ENCODE measurements at places on chromosomes 1 and 21.

DNA sequence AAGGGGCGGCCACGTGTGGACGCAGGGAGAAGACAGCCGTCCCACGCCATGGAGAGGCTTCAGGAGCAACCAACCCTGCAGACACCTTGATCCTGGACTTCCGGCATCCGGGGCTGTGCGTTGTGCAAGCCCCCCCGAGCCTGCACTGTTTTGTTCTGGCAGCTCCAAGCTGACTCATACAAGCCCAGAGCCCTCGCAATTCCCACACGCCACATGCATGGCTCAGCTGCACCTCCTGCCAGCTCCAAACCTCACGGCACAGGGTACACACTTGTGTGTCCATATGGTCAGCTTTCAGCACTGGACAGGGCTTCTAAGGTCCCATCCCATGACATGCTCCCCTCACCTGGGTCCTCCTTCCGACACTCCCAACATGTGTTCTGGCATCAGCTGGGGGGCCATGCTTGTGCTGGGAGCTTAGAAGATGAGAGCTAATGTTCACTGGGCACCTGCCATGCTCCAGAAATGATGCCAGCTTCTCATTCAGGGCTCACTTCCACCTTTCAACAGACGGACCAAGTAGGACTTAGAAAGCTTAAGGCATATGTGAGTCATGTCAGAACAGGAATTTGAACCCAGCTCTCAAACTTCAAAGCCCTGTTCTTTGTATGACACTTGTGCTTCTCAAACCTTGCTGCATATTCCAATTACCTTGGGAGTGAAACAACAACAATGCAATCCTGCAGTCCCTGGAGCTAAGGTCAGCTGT, 137.3 kb downstream of the PGBD5 start:
- no peak for DNase-seq

DNA sequence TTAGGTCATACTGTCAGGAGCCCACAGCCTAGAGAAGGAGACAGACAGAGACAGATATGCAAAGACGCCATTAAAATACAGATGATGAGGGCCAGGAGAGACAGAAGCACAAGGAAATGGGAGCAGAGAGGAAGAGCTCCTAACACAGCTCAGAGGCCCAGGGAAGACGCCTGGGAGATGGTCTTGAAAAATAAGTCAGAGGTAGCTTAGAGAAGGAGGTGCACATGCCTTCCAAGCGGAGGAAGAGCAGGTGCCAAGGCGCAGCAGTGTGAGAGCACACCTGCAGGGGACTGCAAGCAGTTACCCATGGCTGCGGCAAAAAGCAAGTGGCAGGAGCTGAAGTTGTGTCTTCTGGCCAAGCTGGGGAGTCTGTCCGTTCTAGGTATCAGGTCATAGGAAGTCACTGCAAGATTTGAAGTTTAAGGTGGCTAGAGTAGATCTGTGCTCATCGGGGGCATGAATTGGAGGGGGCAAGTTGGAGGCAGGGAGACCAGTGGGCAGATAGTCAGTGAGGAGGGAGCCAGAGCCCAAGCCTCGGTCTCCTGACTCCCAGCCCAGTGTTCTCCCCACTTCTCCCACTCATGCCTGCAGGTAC, 1.3 kb upstream of the TRABD2B start:
- DNase-seq, result no peak

DNA sequence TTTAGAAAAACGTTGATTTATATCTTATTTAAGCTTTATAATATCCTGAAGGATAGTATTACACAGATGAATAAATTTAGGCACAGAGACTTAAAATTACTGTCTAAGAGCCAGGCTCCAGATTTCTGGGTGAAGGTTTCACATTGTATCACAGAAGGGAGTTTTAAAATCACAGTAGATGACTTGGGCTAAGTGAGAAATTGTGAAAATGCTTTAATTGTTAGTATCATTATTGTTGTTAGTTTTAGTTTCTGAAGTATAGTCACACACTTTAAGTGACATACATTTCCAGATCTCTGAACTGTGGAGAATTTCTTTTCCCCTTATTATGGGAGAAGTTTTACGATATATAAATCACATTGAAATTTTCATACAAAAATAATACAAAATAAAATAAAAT, 83.5 kb downstream of the NDUFS5 start:
- DNase-seq, result no peak

DNA sequence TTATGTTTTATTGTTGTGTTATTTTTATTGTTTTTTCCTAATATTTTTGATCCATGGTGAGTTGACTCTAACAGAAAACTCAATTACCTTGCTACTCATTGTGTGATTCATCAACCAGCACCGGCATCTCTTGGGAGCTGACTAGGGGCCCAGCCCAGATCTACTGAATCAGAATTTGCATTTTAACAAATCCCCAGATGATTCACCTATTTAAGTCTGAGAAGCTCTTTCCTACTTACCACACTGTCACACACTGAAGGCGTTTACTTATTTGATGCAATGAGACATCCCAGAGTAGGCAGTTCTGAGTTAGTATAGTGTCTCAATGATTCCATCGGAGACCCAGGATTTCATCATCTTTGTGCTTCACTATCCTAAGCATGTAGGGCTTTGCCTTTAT, 416.6 kb downstream of the RWDD3 start:
- DNase-seq, result no peak

DNA sequence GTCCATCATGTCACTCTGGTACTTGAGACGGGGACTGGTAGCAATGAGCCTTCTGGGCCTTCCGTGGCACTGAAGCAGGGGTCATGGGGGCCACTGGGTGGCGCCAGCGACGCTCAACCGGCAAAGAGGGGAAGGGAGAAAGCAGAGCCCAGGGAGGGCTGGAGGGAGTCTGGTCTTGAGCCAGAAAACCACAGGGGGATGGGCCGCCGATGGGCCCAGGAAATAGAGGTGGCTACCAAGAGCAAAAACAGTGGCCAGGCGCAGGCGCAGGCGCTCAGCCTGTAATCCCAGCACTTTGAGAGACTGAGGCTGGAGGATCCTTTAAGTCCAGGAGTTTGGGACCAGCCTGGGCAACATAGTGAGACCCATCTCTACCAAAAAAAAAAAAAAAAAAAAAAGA, 21.8 kb downstream of the EXOC8 start:
- DNase-seq, result peak; percentile 3

DNA sequence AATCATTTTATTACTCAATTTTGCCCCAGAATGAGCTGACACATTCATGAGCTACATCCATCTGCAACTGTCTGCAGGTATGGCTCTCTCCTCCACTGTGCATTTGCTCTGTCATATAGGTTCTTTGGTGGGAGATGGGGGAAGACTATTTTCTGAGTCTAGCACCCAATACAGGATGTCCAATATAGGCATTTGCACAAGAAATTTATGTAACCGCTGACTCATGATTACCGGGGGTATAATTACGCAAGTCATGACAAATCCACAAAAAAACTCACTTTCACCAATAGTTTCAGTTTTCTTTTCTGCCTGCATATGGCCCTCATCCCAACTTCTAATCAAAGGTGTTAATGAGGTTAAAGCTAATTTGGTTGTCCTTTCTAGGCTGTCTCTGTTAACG, 17.5 kb upstream of the VSIG8 start:
- no peak for DNase-seq

DNA sequence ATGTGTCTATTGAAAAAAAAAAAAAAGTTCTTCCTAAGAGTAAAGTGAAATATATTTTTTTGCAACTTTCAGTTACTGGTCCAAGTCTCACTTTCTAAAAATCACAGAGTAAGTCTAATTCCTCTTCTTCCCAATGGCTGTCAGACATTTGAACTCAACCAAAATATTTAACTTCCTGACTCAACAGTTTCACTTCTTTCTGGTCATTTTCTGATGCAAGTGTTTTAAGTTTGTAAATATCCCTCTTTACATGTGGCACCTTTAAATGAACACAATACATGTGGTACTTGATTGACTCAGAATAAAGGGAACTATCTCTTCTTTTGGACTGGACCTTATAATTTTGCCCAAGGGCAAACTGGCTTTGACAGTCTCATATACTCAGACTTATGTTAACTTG, 76.7 kb downstream of the ASH1L start:
- no peak for DNase-seq
